Endothelial cell (in vitro differentiated cells): ENCODE measurements at places on chromosomes 4 and X.
A peak's percentile ranks its signal among the peaks of the same experiment; 100 is the strongest.

DNA sequence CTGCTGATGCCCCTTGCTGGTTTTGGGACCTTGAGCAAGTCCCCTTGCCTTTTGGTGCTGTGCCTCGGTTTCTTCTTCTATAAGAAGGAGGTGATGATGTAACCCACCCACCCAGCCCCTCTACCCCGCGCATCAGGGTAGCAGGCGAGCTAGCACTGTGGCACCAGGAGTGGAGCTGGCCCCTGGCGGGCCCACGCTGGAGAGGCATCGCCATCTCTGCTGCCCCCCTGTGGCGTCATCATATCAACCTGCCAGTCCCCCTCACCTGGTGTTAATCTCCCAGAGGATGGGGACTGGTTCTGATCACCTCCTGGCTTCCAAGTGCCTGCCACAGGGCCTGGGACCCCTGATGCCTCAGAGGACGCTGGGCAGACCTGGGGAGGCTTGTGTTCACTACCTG is 6.3 kb upstream of the SORCS2 start:
- DNase-seq = peak; percentile 64

GRCh38 chr4:32645653-32646052 is 1925.5 kb downstream of the PCDH7 start:
- DNase-seq = no peak

- DNase-seq = no peak
Observed at GRCh38 chr4:153000076-153000420, 63.9 kb downstream of the FHDC1 start.

GRCh38 chr4:38695809-38696208 is 31.8 kb downstream of the KLF3 start:
- DNase-seq = no peak

DNA sequence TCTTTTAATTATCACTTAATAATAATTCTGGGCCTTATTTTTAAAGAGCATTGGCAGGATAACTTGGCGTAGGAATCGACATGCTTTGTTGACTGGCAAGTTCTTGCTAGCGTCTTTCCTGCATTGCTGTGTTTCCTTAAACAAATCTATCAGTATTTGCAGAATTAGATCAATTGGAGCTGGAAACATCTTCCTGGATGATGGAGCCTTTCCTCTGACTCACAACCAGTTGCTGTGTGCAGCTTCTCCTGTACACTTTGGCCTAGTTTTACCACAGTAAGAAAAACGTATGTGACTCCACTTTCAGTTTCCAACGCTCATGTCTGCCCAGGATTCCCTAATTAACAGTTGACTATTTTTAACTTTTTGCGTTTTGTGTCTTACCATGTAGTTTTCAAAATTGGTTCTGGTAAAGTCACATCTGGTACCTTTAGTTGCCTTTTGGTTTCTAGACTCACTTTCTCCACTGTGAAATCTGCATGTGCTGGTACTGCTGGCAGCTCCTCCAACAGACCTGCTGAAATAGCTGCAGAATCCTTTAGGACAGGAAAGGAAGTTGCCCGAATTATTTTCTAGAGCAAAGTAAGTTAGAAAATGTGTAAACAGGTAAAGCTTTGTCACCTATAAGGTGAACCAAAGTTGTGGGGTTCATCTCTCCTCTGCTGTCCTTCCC is 553.2 kb upstream of the FAT1 start:
- no peak for DNase-seq

- no peak for DNase-seq
Observed at GRCh38 chr4:7058792-7059191, 9.1 kb downstream of the GRPEL1 start.

DNA sequence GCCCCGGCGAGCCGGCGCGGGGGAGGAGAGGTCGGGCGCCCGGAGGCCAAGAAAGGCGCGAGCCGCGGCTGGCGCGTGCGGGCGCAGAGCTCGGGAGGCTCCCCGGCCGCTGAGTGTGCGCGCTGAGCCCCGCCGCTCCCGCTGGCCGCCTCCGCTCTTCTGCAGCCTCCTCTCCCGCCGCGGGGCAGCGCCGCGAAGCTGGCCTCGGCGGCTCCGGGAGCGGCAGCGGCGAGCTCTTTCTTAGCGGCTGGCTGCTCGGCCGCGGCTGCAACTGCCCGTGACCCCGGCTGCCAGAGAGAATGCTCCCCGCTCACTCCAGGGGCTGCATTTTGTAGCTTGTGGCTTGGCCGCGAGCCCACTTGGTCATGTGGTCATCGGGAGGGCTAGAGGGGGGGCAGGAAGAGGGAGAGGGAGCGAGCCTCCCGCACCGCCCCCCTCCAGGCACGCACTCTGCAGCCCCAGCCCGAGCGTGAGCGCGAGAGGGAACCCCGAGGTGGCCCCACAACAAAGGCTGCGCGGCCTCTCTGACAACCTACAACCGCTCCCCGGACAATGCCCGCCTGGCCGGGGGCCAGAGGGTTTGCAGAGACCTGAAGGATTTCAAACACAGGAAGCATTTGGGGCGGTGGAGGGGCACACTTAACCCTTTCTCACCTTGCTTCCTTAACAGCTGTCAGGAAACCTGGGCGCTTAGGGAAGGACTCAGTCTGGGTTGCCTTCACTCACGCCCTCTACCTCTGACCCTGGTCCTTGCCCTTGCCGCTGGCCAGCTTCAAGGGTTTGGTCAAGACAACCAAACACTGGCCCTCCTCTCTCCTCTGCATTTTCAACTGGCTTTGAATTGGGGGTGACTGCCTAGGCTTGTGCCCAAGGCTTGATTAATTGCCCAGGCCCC is at the start of gene APLN:
APLN (minus strand) TSS at position 305 of the 895 bp plus-strand sequence. CDS start 326 bp downstream, outside the sequence.
- DNase-seq = peak; percentile 32

- no peak for DNase-seq
Observed at GRCh38 chr4:86582410-86582809, 11.7 kb upstream of the PTPN13 start.

GRCh38 chr4:26325191-26325590 is 4.4 kb downstream of the RBPJ start:
- no peak for DNase-seq

DNA sequence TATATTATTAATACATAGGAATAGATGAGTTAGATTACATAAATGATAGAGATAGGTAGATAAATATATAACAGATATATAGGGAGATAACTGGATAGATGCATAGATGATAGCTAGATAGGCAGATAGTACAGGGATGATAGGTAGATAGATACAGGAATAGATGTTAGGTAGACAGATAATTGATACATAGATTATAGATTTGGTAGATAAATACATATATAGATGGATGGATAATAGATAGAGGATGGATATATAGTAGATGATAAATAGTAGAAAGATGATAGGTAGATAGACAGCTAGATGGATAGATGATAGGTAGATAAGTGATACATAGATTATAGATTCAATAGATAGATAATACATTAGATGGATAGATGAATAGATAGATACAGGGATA is 283.6 kb downstream of the SHOX start:
- DNase-seq = no peak

GRCh38 chr4:184815046-184815877 is 10.5 kb downstream of the ACSL1 start:
- DNase-seq = no peak

- no peak for DNase-seq
Observed at GRCh38 chrX:150627957-150628356, 59.5 kb downstream of the MTM1 start.

DNA sequence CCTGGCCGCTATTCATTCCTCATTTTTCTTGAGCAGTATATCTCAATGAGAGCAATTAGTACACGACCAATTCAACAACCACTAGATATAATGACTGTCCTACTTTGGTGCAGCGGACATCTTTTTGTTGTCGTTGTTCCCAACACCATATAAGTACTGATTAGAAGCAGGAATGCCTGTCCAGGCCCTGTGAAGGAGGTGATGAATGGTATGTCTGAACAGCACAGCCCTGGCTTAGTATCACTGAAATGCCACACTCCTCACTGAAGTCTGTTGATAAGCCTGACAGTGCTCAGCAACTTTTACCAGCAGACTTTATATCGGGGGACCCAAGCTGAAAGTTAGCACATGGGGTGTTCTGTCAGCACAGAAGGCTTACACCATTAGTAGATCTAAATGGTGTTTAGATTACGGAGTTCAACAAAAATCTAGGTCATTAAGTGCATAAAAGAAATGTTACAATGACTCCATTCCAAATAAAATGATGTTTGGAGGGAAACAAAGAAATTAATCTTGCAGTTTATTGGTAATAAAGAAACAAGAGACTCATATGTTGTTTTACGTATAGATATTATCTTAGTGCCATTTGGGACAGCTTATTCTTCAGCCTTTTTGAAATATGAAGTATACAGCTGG is 228.3 kb upstream of the TTC29 start:
- no peak for DNase-seq

- no peak for DNase-seq
Observed at GRCh38 chr4:1405254-1405635, 997 bp downstream of the NKX1-1 start.

GRCh38 chr4:182453830-182454229 is 210.6 kb downstream of the TENM3 start:
- DNase-seq = no peak

DNA sequence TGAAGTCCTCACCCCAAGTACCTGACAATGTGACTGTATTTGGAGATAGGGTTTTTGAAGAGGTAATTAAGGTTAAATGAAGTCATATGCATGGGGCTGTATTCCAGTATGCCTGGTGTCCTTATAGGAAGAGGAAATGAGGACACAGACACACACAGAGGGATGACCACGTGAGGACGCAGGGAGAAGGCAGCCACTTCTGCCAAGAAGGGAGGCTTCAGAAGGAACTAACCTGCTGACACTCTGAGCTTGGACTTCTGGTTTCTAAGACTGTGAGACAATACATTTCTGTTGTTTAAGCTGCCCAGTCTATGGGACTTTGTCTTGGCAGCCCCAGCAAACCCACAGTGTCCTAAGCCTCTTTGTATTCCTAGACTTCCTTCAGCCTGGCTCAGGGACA is 3.0 kb upstream of the SLC2A9 start:
- no peak for DNase-seq

- no peak for DNase-seq
Observed at GRCh38 chr4:22356987-22357596, 158.8 kb downstream of the ADGRA3 start.

DNA sequence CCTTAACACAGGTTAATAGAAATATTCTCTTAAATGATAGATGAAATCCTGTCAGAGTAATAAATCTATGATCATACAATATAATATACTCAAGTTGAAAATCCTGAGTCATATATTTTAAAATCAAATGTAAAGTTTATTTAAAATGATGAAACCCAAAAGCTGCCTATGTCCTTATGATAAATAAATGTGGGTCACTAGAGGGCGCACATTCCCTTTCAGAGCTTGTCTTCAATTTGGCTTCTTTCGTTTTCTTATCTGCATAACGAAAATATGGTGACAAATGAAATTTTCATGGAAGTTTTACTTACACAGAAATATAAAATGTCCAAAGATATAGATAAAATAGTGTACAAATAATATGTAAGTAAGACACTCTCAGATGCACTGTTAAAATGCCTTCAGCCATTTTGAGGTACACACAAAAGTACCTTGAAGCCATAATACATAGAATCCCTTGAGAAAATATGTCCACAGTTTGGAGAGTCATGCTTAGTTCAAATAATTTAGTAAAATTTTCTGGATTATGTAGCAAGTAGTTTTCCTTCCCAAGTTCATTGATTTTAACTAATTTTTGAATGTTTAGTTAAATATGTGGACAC is 680.4 kb downstream of the DMD start:
- DNase-seq = peak; percentile 5

GRCh38 chrX:153303276-153304262 is 18.0 kb downstream of the PNMA6F start:
- DNase-seq = no peak

DNA sequence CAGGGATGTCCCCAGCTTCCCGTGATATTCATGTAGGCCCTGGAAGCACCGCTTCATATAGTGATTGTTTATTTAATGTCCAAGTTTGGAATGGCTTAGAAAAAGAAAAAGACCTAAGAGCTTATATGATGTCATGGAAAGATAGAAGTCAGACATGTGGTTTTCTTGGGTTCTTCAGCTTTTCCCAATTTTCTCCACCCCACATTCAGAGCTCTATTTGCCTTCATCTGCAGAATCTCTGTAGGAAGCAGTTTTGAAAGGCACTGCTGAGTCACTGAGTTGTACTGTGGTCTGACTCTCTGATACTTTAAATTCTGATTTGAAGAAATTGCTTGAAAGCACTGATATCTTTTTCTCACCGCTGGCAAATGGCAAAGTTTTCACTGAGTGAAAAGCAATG is 120.6 kb upstream of the EDNRA start:
- no peak for DNase-seq

- DNase-seq = no peak
Observed at GRCh38 chr4:78949735-78950134, 10.5 kb upstream of the PAQR3 start.

DNA sequence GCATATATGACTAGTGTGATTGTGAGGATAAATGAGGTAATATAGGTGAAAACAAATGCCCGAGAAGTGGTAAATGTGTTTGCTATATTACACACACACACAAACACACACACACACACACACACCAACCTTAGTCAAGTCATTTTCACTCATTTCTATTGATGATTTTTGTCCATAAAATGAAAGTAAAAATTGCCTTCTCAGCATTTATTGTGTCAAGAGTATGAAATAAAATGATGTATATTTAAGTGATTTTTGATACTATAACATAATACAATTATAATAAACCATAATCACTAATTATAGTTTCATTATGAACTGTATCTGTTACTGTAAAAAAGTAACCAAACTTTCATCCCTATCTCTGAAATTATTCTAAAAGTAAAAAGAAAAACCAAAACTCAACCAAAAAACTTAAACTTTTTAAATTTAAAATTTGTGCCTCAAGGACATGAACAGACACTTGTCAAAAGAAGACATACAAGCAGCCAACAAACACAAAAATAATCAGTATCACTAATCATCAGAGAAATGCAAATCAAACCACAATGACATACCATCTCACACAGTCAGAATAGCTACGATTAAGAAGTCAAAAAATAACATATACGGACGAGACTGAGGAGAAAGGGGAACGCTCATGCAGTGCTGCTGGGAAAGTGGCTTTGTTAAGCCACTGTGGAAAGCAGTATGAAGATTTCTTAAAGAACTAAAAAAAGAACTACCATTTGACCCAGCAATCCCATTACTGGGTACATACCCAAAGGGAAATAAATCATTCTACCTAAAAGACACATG is 601.0 kb downstream of the TMA16 start:
- DNase-seq = no peak

DNA sequence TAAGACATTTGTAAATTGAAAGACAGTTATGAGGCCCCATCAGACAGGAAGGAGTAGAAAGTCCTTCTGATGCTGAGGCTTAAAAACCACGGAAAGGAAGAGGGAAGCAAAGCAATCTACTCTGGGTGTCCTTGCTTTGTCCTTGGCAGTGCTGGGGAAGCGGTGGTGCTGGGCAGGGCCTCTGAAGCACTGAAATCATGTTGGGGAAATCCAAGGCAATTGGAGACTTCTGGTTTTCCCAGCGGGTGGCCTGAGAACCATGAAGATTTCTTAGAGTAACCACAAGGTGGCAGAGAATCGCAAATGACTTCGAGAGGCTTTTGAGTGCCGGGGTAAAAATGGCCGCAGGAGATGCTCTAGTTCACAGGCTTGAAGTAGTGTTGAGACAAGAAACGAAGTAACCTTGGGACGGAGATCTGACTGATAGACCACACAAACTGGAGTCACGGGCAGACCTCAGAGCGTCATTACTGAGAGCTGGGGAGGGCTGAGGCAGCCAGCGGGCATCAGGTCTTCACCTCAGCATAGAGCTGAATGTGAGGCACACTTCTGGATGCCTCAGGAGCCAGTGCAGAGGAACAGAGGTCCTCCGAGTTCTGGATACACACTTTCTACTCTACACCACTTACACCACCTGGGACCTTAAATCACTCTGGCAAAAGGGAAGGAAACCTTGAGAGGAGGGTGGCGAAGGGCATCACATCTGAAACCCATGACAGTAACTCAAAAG is 130.7 kb upstream of the GPRIN3 start:
- DNase-seq = no peak

- no peak for DNase-seq
Observed at GRCh38 chr4:112110059-112110425, 35.2 kb upstream of the FAM241A start.
